Activated naive CD4-positive, alpha-beta T cell (primary cell): ENCODE measurements at places on chromosomes 5 and 9.

- no peak for DNase-seq
These were observed 586.1 kb upstream of the CDH6 start for GRCh38 chr5:30607301-30607894.

DNA sequence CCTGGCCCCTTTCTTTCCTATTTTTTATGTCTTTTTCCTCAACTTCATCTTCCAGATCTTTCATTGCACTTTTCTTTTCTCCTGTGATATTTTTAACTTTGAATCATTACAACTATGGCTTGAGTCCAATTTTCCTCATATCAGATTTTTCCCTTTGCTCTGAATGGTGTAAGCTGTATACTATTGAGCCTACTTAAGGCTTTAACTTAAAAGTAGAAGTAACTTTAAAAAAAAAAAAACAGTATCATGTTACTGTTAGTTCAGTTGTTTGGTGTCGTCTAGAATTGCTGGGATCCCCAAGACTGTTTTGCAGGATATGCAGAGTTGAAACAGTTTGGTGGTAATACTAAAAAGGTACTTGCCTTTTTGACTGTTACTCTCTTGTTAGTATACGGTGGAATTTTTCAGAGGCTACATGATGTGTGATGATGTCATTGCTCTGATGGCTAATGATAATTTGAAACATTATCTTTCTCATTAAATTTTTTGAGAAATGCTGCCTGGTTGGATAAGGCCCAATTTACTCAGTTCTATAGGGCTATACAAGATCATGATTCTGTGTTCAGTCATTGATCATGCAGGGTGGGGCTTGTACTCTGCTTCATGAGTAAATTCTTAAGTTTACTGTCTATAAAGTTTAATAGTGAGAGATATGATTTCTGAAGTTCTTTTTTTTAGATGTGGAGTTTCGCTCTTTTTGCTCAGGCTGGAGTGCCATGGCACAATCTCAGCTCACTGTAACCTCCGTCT lies 8.8 kb downstream of the NAA35 start:
- no peak for DNase-seq

GRCh38 chr9:104339692-104340091 lies 164.4 kb upstream of the OR13F1 start:
- no peak for DNase-seq

GRCh38 chr5:38719403-38719802 lies 126.4 kb upstream of the OSMR start:
- DNase-seq, result no peak

- peak; percentile 20 for DNase-seq
These were observed 1.5 kb downstream of the GAS1 start for GRCh38 chr9:86945728-86946200.

- no peak for DNase-seq
These were observed 44.2 kb downstream of the PWWP2A start for GRCh38 chr5:160075073-160075472.

- DNase-seq, result no peak
These were observed 90.4 kb upstream of the CHD1 start for GRCh38 chr5:99019254-99019653.

- DNase-seq, result no peak
These were observed 38.5 kb downstream of the MACROH2A1 start for GRCh38 chr5:135360278-135361274.

DNA sequence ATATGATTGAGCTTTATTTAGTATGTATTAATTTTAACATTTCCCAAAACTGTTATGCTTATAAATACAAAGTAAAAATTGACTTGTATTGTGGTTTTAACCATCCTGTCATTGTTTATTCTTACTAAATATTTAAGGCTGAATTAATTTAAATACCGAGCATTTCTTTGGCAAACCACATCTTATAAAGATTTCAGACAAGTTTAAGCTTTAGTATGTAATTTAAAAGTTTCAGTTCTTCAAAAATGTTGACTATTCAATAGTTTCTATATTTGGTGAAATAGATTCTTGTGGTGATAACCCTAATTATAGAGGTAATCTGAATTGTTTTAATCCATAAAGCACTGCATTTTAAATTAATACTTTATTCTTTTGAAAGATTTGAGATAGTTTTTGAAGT lies 65.5 kb downstream of the CCNH start:
- no peak for DNase-seq

DNA sequence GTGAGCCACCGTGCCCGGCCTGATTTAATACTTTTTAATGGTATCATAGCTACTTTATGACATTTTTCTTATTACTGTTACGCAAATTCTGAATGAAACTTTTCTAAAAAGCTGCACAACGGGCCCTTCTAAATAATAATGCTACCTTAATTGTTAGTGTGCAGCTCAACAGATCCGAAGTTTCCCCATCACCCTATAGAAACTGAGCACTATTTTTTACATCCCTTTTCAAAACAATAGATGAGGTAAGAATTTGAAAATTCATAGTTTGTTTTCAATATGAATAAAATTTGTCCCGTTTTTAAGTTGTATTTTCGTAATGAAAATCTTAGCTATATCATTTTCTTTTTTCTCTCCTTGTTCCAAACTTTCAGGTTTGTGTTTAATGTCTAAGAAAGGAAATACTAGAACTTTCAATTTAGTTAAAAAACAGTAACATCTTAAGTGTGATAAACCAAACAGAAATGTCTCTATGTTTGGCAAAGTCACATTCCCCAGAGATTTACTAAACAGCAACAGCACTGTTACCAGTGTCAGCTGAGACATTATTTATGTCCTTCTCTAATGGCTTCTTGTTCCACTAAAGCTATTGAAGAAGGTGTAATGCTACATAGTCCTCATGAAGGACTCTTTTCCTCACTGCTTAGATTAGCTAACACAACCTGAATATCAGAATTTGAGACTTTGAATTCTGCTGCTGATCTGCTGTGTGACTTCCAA lies 22.9 kb downstream of the KIF2A start:
- no peak for DNase-seq

- no peak for DNase-seq
These were observed 139.8 kb downstream of the ESM1 start for GRCh38 chr5:54845567-54845941.
